Ureter (tissue), 1 donor: ENCODE measurements at places on chromosomes 3 and 15. TPM values are rescaled to one million over a fixed set of nuclear protein-coding genes. Genes with fewer than 3 reads are reported as not detected.
A peak's percentile ranks its signal among the peaks of the same experiment; 100 is the strongest.

- no peak for DNase-seq
These were observed 529 bp upstream of the DLEC1 start for GRCh38 chr3:38038447-38038911.

GRCh38 chr15:33016405-33017024 is 178.0 kb downstream of the FMN1 start:
- DNase-seq, result no peak

Gene ZDHHC19
- total RNA-seq, result not detected

GRCh38 chr3:50189274-50189673 is 2.1 kb upstream of the GNAT1 start:
- peak; percentile 78 for DNase-seq

DNA sequence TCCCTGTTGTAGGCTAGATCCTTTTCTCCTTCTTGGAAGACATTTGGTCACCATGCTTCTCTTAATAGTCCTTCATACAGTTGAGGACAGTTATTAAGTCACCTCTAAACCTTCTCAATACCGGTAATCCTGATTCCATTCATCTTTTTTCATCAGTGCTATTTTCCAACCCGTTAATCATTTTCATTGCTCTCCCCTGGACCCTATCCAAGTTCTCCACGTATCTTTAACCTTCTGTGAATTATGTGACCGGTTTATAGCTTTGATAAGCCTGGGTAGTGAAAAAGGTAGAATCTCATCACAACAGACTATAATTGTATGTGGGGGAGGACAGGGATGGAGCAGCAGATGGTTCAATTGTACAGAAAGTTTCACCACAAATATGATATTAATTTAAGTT is 168.5 kb downstream of the MECOM start:
- DNase-seq, result no peak

DNA sequence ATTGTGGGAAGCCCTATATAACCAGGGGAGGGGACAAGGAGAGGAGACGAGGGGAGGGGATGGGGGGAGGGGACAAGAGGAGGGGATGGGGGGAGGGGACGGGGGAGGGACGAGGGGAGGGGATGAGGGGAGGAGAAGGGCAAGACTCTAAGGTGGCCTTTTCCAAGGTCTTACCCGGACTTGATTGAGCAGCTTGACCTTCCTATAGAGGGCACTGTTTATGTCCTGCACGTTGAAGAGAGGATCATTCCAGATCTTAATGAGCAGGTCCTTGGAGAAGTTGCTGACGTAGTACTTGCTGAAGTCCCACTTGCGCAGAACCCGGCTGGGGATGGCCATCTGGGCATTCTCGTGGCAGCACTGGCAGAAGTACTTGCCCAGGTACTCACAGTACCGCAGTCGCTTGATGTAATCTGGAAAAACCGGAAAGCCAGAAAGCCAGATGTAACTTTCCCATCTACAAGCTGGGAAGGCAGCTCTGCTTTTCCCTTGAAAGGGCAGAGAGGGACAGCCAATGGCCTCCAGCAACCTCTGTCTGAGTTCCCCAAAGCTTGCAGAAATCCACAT is 55.7 kb downstream of the RUBCN start:
- DNase-seq, result no peak

Gene AMT
- total RNA-seq, result 29.1 TPM

Gene RETNLB
- total RNA-seq, result not detected

Gene ADAMTS7
- total RNA-seq, result 4.2 TPM

- no peak for DNase-seq
These were observed 47.2 kb downstream of the MCF2L2 start for GRCh38 chr3:183381179-183381578.

DNA sequence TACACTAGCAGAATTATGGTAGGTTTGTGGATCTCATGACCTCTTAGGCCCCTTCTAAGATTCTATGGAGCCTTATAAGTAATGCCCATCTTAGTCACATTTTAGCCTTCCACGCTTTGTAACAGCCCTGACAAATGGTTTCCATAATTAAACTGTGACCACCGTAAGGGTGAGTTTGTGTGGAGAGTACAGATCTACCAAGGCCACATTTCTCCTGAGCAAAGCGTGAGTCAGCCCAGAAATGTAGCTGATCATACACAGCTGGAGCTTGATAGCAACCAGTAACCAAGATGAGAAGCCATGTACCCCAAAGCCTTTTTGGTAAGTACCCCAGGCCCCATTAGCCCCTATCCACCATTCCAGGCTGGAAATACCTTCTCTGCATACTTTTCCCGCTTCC is 31.7 kb downstream of the CHAC1 start:
- no peak for DNase-seq

Gene DNAJC19
- 43.1 TPM for total RNA-seq

- DNase-seq, result no peak
These were observed 5.7 kb upstream of the CNTN6 start for GRCh38 chr3:1087066-1087560.

DNA sequence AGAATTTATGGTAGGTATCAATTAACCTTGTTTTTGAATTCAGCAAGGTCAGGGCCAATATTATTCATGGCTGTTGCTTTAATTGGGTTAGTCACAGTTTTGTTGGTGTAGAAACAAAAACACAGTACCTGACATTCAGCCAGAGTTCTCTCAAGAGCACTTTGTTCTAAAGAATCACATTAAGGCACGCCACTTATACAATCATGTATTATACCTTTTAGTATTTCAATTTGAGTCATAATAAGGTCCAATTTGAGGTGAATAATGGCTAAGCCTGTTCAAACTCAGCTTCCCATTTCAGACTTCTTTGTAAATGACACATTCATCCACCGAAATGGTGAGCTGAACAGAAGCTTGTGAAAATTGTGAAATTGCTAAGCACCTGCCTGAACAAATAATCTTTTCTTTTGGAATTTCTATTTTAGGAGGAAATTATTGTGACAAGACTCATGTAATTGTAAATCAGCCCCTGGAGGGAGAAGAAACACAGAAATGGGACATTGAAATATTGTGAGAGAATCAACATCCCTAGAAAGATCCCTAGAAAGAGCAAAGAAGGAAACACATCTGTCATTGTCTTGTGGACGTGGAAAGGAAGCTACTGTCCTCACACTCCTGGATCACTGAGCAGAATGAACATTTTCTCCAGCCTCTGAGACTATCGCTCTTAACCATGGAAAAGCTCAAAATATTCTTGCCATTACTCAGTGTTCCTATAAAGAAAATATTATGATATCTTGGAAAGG is 29.3 kb downstream of the RIOX2 start:
- no peak for DNase-seq

GRCh38 chr3:24027946-24028345 is 82.9 kb downstream of the NR1D2 start:
- no peak for DNase-seq

- no peak for DNase-seq
These were observed 78.5 kb downstream of the TRAK1 start for GRCh38 chr3:42169579-42170120.

- no peak for DNase-seq
These were observed 6.3 kb upstream of the CA12 start for GRCh38 chr15:63387748-63388493.

Gene RBM6
- 130 TPM for total RNA-seq

Gene C3orf80
- 2.2 TPM for total RNA-seq

Gene ERC2
- 1.1 TPM for total RNA-seq

DNA sequence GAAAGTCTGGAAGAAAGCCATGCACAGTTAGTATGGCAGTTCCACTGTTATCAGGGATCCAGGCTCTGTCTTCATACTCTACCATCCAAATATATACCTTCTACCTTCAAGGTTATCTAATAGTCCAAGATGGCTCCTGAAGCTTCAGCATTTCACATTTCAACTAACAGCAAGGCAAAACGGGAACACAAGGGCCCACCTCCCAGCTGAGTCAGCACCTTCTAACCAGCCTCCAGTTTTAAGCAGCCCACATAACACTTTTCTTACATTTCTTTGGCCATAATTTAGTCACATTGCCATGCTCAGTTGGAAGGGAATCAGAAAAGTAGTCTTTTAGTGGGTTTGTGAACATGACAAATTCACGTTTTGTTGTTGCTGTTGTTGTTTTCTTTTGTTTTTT is 15.4 kb upstream of the MSL2 start:
- no peak for DNase-seq

Gene MORC1
- not detected for total RNA-seq

GRCh38 chr15:33209575-33210481 is 15.3 kb upstream of the FMN1 start:
- DNase-seq, result no peak

DNA sequence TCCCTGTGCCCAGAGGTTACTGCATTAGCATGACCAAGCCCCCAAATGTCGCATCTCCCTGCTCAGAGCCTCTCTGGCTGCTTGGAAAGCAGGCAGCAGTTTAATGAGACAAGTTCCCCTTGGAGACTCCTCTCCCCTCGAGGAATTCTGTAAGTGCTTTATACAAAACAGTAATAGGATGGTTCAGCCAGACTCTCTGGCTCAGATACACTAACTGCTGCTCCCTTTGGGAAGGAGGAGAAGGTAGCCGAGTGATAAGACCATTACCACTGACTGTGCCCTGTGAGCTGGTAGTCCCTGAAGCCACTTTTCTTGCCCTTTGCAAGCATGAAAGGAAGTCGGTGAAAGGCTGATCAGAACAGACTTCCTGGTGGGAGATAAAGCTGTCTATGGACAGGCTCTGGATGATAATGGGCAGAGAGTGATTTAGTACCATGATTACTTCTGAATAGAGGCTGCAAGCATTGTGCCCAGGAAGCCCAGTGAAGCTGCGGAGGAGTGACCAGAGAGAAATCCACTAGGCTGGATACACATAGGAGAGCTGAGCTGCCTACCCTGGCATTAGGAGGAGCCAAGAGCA is 100.8 kb downstream of the SEMA6D start:
- DNase-seq, result no peak

Gene NMNAT3
- total RNA-seq, result 9.4 TPM

Gene NR2F2
- total RNA-seq, result 90.8 TPM

Gene SMC4
- 24.6 TPM for total RNA-seq

DNA sequence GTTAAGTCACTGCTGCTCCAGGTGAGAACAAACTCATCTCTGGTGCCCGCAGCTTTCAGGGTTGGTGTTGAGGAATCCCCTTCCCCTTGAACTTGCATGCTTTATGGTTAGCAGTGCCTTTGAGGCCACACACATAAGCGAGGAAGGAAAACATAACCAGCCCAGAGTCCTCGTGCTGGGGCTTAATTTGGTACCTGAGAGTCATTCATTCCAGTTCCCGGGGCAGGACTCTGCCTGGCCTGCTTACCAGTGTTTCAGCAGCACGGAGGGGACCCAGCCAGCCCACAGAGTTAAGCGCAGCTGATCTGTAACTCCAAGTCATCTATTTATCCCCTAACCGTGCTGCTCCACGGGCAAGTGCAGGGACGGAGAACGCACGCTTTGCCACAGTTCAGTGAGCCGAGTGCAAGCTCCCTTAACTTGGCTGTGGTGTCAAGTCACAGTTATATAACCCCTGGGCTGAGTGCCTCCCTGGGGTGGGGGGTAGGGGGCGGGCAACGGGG is 302.3 kb upstream of the ICE2 start:
- no peak for DNase-seq

DNA sequence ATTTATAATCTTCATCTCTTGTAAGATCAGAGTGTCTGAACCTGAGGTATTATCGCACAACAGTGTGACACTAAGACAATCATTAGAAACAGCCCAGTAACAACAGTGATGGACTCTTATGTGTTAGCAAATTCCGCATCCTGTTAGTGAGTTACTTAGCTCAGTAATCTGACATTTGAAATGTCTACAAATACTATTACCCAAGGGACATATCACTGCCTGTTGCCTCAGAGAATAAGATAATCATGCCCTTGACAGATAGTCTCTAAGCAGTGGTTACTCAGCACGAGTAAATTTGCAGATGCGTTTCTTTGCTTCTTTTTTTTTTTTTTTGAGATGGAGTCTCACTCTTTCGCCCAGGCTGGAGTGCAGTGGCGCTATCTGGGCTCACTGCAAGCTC is 13.4 kb upstream of the RTP1 start:
- DNase-seq, result no peak

Gene FOXL2
- not detected for total RNA-seq

GRCh38 chr3:171574556-171575240 is 114.5 kb upstream of the TNIK start:
- no peak for DNase-seq

Gene VWA5B2
- not detected for total RNA-seq

GRCh38 chr3:130468311-130468710 is 48.7 kb upstream of the COL6A6 start:
- DNase-seq, result no peak

DNA sequence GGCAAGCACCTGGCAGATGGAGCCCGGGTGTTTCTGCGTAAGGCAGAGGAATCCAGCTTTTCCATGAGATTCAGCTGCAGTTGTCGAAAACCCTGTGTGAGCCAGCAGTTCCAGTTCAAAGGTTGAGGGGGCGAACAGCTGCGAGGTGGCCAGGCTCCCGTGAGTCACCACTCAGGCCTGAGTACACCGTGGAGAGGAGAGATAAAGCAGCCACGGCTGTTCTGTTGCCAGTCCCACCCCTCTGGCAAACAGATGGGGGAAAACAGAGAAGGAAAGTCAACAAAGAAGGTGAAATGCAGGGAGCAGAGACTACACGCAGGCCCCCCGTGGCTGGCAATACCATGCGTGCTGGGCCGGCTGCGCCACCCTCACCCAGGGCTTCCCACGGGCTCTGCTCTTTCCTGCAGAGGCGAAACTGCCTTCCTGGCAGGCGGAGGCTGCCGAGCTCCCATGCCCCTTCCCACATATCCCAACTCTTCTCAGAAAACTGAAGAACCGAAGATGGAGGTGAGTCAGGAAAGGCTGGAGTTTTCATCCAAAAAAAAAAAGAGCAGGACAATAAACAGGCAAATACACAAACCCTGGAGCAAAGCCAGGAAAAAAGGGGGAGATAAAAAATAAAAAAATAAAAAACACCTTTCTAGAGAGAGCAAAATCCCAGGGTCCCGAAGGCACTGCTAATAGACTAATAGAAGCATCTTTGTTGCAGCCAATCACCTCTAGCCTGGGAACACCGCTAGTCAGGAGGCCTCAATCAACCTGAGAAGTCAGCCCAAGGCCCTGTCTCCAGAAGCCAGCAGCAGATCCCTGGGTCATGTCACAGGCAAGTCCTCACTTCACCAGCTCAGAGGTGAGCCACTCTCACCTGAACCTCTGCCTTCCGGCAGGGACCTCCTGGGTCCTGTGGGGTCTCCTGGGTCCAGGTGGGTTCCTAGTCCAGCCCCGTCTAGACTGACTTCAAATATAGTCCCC is 37.7 kb downstream of the FAM174B start:
- peak; percentile 80 for DNase-seq

DNA sequence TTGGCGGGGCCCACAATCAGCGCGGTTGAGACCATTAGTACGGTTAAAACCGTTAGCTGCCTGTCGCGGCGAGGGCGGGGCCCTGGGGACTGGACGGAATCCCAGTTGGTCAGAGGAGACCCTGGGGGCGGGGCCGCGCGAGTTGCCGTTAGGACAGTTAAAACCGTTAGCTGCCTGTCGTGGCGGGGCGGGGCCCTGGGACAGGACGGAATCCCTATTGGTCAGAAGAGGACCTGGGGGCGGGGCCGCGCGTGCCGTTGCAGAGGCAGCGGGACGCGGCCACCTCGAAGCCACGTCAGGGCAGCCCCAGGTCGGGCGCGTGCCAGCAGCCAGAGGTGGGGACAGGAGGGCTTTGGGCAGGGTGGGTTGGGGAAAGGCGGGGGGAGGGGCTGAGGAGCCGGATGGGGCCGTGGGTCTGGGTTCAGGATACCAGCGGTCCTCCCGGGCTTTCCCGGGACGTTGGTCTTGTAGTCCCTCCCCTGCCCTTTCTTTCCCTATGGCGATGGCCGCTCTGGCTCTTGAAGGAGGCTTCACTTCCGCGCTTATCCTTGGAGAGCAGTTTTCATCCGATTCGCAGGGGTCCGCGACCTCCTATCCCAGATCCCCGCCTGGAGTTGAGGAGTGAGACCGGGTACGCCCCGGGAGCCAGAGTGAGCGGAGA is 28.0 kb downstream of the KLHDC8B start:
- DNase-seq, result peak; percentile 87
